ENCODE measurements at places on chromosomes 11 and 22.

GRCh38 chr11:61004180-61004611 lies 32.7 kb downstream of the CD6 start:
- no peak for DNase-seq

GRCh38 chr22:36238373-36239149 lies 766 bp downstream of the APOL2 start:
- DNase-seq: no peak

DNA sequence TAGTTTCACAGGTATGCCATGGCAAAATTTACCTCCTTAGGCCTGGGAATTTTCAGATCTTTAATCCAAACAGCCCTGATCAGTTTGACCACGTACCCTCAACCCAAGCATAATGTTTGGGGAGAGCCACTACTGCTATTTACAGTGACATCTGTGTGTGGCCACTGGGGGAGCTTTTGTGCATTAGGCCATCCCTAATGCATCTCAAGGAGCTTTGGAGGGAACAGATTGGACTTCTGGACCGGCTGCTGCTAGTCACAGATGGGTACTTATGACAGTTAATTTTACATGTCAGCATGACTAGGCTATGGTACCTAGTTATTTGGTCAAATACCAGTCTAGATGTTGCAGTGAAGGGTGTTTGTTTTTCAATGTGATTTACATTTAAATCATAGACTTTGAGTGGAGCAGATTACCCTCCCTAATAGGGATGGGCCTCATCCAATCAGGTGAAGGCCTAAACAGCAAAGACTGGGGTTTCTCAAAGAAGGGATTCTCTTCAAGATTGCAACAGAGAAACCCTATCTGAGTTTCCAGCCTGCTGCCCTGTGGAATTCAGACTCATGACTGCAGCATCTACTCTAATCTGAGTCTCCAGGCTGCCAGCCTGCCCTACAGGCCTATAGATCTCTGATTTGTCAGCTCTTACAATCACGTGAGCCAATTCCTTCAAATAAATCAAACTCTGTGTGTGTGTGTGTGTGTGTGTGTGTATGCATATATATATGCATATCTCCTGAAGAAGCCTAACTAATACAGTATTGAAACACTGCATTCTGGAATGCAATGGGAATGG lies 38.0 kb upstream of the GALNT18 start:
- DNase-seq: no peak

DNA sequence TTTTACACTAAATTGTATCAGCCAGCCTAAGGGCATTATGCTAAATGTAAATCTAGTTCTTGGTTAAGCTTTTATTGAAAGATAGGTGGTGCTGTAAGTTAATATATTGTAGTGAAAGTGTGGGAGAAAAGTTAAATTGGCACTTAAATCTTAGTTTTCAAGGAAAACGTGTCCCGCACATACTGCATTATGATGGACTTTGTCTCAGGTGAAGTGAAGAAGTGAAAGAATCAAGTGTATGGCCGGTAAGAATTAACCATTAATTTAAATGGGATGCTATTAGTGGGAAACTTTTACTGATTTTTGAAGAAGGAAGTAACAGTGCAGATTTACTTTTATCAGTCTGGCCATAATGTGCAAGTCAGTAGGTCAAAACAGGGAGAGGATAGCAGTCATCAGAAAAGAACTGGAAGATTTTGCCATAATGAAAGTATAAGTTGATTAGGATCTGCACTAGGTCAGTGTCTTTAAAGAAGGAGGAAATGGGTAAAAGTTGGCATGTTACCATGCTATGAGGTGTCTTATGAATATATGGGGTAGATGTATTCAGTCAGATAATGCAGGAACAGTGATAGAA lies 81.6 kb downstream of the PDHX start:
- DNase-seq: no peak

DNA sequence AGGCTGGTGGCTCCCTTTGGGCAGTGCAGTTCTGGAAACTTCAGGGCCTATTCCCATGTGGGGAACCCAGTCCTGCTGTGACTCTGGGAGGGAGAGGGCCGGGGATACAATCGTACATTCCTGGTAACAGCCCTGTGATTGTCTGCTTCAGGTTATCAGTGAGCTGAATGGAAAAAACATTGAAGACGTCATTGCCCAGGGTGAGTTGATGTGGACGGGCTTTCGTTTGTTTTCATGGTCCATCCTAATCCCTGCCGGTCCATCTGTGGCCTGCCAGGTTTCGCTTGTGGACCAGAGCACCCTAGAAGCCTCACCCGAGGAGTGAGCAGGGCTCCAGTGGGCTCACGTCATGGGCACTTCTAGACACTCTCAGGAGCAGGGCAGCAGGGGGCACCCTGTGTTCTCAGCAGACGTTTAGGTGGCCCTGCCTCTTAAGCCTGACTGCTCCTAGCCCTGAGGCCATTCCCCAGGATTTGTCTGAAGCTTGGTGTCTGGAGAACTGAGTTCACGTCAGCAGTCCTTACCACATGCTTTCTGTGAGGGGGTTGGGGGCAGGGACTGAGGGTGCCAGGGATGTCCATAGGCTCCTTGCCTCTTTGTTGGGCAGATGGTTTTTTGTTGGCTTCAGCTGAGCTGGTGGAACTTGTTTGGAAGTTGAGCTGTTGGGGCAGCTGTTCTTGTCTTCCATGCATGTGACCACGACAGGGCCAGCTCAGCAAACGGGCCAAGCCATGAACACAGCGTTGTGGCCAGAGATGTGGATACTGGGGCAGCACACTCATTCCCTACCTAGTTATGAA lies 1.9 kb downstream of the RPLP2 start:
- DNase-seq: no peak

Measured in tibial artery (tissue), 4 donors.